Myocyte (in vitro differentiated cells): ENCODE measurements at places on chromosomes 16 and 17. TPM values are rescaled to one million over a fixed set of nuclear protein-coding genes. Genes with fewer than 3 reads are reported as not detected.
A peak's percentile ranks its signal among the peaks of the same experiment; 100 is the strongest.

GRCh38 chr16:578870-579405, 9.2 kb downstream of the PIGQ start:
- DNase-seq: no peak

DNA sequence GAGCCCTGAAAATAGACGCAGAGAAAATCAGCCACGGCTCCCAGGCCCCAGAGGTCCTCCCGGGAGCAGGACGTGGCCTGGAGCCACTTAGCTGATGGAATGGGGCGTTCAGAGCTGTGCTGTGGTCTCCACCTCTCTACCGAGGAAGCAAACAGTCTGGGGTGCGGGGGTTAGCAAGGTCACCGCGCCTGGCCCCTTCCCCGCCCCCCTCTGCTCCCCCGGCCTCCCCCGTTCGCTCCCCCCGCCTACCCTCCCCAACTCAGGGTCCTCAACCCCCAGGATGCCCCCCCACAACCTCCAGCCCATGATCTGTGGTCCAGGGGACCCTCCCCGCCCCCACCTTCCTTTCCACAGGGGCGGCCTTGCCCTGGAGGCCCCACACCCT, 20.6 kb upstream of the C1QTNF8 start:
- DNase-seq: no peak

DNA sequence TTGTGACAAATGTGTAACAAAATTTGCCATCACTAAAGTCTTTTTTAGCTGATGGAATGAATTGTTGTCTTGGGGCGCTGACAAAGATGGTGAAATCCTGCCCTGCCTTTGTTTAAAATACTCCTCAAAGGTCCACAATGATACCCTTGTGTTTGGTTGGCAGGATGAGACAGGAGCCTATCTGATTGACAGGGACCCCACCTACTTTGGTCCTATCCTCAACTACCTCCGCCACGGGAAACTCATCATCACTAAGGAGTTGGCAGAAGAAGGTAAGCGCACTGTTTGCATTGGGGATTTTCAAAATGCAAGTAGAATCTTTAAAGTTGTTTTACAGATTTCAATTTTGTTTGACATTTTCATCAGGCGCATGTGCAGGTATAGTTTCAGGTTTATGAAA, 2.0 kb downstream of the KCTD2 start:
- DNase-seq: no peak

- DNase-seq: peak; percentile 15
These were observed 10.1 kb downstream of the RIPOR1 start for GRCh38 chr16:67538666-67539101.

DNA sequence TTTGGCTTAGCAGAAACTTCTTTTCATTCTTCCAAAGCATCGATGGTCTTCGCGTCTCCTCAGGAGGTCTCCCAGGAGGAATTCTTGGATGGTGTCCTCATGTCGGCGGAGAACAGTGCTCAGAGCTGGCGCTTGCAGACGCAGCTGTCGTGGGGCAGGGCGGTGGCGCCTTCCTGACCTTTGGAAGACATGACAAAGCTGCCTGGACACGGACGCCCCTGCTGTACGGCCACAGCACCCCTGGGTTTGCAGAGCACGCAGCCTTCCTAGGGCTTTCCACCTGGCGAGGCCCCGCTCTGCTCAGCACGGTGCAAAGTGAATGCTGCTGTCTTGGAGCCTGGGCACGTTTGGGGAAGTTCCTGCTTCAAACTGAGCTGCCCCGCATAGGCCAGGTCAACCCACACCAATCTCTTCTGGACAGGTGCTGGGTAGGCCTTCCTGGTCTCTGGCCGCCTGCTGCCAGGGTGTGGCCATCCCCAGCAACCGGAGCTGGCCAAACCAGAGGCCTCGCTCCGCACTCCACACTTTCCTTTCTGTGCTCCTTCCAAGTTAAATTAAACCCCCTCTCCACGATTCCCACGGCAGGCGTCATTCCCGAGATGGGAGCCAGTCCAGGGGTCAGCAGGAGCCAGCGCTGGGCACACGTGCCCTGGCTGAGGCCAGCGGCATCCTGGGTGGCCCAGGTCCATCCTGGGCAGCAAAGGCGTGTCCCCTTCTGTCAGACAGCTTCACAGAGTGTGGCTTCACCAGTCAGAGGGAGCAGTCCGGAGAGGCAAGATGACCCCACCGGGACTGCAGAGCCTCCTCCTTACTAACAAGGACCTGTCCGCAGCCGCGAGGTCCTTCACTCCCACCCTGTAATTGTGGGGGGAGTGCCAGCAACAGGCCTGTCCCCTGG, 15.0 kb upstream of the KREMEN2 start:
- no peak for DNase-seq

DNA sequence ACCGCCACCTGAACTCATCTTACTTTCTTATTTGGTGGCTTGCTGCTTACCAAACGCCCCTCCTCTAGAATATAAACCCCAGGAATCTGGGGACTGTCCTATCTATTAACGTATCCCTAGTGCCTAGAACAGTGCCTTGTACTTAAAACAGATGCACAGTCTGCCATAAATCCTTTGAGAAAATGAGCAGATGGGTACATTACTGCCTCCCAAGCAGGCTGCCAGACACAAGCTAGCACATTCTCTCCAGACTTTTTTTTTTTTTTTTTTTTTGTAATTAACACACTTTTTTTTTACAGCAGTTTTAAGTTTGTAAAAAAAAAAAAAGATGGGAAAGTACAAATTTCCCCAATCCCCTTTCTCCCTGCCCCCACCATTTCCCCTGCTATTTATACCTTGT, 57.3 kb upstream of the RPL38 start:
- DNase-seq: no peak

DNA sequence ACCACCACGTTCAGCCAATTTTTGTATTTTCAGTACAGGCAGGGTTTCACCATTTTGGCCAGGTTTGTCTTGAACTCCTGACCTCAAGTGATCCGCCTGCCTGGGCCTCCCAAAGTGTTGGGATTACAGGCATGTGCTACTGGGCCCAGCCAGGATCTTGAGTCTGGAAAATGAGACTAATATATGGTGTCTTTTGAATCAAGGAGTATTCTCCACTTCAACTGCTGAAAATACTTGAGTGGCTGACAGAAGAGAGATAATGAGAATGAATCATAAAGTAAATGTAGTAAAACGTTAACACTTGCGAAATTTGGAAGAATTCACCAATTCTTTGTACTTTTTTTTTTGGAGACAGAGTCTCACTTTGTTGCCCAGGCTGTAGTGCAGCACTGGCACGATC, 16.6 kb downstream of the SMYD4 start:
- DNase-seq: no peak

DNA sequence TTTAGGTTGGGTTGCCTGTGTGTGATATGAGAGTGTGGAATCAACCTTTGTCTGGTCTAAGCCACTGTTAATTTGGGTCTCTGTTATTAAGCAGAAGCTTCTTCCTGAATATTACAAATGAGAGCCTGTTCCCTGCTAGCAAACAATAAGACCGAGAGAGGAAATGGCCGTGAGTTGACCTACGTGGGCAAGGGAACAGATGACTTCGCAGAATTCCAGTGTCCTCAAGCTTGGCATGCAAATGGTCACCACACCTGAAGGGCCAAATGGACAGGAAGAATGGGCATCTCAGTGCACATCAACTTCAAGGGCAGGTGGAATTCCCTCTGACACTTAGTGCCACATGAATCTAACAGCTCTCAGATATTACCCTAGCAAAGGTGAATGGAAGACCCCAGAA, 250.8 kb upstream of the FOXF1 start:
- DNase-seq: no peak

DNA sequence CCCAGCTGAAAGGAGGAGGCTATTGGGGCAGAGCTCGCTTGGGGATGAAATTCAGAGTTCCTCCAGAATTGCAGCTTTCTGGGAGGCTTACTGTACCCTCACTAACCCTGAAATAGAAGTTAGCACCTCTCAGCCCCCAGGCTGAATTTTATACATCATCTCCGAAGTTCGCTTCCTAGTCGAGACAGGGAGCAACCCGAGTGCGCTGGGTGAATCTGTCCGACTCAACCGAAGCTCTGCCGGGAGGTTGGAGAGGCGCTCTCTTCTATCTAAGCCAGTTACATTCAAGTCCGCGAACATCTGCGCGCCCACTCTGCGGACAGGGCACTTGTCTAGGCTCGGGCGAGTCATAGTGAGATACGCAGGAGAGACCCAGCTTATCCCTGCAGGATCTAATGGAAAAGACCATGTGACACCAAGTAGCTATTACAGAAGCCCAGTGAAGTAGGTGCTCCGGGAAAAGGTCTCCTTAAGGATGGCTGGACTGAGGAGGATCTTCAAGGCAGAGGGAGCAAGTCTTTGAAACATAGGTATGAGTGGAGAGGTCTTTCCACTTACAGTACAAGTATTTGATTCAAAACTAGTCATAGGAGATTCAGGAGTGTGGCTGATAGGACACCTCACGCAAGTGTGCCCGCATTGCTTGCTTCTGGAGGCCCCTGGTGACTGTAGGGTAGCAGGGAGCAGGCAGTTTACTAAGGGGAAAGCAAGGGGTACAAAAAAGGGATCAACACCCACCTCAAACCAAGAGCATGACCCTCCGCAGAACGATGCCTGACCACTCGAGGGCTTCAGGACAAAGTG, 646 bp upstream of the HES7 start:
- peak; percentile 21 for DNase-seq

DNA sequence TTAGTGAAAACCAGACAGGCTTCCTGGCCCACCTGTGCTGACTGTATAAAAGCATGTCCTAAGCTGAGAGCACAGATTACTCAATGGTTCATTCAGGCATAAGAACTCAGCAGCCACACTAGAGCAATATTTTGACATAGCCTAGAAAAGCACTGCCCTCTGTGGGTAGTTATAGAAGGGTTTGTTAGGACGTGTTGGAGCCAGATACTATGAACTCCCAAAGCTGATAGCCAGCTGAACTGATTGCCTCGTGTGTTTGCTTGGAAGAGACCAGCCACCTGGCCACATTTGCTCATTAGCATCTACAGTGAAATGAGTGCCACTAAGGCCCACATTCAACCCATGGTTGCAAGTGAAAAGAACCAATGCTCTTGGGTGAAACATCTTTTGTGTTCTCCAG, 30.8 kb upstream of the ABCA5 start:
- no peak for DNase-seq

- DNase-seq: peak; percentile 33
These were observed 77.0 kb downstream of the MRC2 start for GRCh38 chr17:62704381-62704971.

- DNase-seq: no peak
These were observed 49.0 kb upstream of the ZNF750 start for GRCh38 chr17:82888583-82889495.

DNA sequence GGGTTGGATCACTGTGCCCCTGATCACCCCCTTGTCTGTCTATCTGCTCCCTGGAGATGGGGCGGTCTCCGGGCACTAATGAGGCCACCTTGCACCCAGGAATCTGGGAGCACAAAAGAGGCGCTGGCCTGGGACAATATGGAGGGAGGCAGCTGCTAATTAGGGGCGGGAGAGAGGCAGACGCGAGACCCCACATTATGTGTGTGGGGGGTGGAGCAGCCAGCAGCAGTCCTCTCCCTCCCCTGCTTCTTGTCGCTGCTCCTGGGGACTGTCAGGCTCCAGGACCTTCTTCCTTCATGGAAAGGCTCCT, 324 bp upstream of the HCRT start:
- DNase-seq: no peak

DNA sequence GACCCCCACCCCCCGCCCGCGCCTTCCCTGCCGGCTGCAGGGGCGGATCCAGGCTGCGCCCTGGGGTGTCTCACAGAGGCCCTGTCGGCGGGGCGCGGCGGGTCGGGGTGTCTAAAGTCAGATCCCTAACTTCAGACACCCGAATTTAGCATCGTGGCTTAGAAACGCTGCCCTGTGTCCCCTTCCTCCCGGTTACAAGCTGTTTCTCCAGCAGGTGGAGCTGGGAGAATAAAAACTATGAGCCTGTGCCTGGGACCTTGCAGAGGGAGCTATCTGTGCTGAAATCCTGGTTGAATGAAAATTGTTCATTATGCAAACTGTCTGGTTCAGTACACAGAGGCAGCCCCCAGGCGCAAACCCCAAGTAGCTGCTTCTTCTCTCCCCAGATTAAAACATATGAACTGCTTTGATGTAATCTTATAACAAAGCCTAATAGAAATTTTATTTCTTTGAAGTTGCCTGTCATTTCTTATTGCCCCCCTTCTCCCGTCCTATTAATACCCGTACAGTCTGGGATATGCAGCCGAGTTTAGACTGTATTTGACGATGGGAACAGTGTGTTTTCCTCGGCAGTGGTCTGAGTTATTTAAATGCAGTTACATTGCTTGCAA, 79.0 kb downstream of the RPA1 start:
- peak; percentile 84 for DNase-seq

DNA sequence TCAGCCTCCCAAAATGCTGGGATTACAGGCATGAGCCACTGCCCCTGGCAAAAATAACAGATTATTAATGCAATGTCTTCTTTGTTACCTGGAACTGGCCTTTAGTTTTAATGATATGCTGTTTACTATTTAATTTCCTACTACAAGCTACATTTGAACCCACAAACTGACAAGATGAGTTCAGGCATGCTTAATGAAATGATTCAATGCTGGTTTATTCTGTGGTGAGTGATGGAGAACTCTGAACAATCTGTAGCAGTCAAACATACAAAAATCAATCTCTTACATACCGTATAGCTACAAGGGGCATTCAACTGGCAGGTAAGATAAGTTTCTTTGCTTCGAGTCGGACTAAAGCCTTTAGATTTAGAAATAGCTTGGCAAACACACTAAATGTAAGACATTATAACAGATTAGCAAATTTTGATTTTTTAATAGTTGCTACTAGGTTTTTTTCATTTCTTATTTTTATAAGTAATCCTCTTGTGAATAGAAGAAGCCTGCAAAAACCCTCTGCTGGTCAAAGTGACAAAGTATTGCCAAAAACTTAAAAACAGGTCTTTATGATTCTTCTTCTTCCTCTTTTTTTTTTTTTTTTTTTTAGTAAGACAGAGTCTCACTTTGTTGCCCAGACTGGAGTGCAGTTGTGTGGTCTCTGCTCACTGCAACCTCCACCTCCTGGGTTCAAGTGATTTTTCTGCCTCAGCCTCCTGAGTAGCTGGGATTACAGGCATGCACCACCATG, 138.5 kb downstream of the SSH2 start:
- DNase-seq: no peak

GRCh38 chr17:48095611-48096010, 5.7 kb downstream of the CBX1 start:
- no peak for DNase-seq

DNA sequence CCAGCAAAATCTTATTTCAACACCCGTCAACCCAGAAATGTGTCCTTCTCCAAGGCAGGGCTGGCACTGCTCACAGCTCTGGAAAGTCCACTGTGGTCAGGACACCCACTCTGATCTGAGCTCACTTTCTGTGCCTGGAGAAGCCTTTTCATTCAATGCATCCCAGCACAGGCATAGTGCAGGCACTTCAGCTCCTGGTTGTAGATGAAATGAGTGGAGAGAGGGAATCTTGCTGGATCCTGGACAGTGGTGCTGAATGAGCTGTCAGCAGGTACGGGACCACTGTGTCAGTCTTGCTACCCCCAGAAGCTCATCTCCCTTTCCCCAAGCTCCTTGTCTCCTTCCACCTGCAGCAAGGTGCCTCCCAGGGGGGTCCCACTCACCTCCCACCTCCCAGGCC, 86.1 kb upstream of the SALL1 start:
- no peak for DNase-seq

- peak; percentile 23 for DNase-seq
These were observed 23.9 kb downstream of the DHRS7C start for GRCh38 chr17:9767432-9767991.

- DNase-seq: no peak
These were observed 67.8 kb downstream of the C16orf78 start for GRCh38 chr16:49441366-49441780.

The KIF18B gene
- 0.03 TPM in 1 of 2 replicates, not detected in the other for total RNA-seq

The PLEKHH3 gene
- 49.1 and 58.6 TPM in 2 replicates for total RNA-seq

The APPBP2 gene
- total RNA-seq: 41.8 and 48.7 TPM in 2 replicates

The TEKT5 gene
- total RNA-seq: not detected in 2 replicates

The KRTAP2-2 gene
- not detected in 2 replicates for total RNA-seq

The MPO gene
- total RNA-seq: 0.05 TPM in 2 replicates

The CCL8 gene
- not detected in 2 replicates for total RNA-seq
